Stomach (tissue), 19 donors: ENCODE measurements at places on chromosomes 4 and X.
A peak's percentile ranks its signal among the peaks of the same experiment; 100 is the strongest.

- DNase-seq, result no peak
These were observed 189.8 kb upstream of the PPP1R2C start for GRCh38 chrX:42967681-42968300.

DNA sequence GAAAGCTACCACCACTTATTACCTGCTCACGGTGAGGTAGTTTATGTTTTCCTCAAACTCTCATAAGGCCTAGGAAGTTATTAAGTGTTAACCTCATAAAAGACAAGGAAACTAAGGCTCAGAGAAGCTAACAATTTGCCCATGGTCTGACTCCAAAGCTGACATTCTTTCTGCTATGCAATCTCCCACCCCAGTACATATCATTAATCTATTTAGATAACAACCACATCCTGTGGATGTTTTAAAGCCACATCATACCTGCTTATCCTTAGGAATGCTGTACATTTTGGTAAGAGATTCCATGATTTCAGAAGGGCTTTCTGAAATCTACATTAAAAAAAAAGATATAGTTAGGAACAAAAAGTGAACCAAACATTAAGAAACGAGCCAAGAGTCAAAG lies 55.4 kb downstream of the HUWE1 start:
- DNase-seq, result no peak

DNA sequence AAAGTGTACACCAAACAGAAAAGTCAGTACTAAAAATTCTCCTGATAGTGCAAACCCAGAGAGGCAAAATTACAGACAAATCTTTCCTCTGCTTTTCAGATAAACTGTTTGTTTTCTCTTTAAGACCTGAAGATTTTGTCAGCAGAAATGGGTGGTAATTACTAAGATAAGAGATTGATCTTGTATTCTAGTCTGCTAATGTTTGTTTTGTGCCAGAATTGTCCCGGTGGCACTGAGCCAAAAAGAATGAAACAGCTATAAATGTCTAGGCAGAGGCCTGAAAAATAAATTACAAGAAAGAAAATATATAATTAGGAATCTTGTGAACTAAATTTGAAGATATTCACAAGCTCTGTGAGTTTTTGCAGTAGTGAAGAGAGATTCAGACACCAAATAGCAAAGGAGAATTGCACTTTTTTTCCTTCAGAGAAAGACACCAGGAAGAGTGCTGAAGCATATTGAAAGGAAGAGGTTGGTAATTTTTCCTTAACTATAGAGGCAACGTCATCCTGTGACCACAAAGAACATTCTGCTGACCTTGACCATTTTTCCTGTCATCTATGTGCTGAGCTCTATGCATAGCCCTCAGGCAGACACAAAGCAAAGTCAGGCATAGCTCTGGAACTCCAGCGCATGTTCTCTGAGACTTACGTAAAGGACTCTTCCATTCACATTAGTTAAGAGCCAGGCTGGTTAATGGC lies 314.5 kb upstream of the RASGEF1B start:
- DNase-seq, result peak; percentile 58

DNA sequence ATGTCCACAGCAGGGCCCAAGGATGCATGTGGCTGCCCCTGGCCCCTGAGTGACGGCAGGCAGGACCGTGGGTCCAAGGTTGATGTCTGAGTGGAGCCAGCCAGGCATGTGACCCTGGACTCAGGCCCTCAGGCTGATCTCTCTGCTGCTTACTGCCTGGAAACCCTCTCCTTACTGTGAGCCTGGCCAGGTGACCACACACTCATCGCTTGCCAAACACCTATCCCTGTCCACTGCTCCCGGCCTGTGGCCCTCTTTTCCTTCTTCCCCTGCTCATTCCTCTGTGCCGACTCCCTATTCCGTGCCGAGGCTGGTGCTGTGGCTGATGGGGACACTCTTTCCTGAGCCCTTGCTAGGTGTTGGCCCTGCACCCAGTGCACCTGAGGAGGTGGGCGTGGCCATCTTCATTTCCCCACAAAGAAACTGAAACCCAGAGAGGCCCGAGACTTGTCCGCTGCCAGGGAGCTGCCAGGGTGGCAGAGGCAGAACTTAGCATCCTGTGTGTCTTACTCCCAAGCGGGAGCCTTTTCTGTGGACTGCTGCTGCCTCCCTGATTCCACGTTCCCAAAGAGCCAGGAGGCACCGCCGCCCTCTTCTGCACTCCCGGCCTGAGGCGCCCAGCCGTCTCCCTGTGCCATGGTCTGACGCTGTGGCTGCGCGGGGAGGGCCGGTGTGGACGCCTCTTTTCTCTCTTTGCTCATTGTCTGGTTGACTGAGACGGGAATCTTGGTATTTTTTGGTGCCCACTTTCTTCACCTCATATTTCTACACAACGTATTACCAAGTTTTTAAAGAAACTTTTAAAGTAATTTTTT lies 11.2 kb upstream of the RNF4 start:
- DNase-seq, result no peak

DNA sequence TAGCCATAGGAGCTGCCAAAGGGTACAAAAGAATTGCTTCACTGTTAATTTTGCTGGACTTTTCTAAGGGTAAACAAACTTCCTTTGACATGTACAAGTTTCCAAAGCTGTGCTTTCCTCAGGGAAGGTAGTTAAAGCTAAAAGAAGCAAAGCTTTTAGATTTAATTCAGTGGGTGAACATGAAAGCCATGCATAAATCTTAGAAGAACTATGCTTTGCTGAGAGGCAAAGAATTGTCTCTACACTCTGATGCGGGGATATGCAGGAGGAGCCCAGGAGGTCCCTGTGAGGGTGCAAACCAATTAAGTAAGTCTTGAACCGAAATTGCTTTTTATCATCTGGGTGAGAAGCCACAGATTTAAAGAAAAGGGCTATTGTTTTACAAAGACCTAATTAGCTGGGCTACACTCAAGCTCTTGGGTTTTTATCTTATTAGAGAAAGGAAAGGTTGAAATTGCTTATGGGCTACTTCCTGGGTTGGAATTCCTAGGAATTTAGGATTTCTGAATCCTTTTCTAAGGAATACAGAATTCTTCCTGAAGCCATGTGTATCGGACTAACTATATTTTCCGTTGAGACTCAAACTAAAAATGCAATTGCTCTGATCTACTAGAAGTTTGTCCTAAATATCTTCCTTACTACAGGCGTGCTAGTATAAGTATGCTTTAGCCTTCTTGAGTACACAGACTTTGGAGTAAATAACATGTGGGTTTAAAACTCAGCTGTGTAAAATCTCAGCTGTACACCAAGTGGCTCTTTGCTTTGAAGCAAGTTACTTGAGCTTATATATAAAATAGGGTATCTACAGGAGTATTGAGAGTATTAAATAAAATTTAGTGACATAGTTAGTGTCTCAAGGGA lies 188.4 kb upstream of the ANK2 start:
- DNase-seq, result no peak

- DNase-seq, result no peak
These were observed 110.4 kb downstream of the AFF1 start for GRCh38 chr4:87045234-87045558.

DNA sequence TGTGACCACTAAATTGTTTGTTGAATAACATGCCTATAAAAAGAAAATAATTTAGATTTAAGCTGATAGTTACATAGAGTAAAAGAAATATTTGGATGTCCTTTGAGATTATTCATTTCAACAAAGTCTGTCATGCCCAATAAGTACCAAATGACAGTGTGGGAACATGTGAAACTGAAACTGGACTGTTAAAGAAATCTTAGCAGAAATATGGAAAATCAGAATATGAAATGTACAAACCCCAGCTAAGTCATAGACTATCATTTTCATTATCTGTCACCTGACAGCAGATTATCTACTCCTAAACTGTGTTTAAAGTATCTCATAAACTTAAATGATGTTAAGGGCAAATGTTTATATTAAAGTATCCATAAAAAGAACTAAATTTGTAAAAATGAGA lies 437.8 kb upstream of the FAM241A start:
- DNase-seq, result no peak

GRCh38 chr4:6165766-6166165 lies 34.6 kb downstream of the JAKMIP1 start:
- no peak for DNase-seq

DNA sequence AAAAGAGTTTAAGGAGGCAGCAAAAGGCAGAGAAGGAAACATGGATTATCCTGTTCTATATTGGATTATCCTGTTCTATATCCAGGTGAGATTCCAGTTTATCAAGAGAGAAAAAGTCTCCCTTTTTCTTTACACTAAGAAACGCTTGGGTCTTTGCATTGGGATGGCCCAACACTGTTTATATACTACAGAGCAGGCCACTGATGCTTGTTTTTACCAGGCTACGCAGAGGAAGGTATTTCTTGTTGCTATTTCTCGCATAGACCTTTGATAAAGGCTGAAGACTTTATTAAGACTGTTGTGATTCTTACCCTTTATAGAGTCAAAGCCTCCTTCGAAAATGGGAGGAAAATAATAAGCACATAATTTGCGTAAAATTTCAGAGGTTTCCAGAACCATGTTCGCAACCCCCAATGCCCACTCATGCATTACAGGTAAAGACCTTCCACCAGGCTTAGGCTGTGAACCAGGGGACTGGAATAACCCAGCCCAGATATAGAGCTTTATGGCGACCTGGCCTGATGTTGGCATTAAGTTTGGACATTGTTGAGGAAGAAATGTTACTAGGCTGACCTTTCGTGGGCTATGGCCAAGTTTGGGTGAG lies 218.3 kb downstream of the PTTG2 start:
- DNase-seq, result no peak

GRCh38 chr4:186685767-186686183 lies 37.9 kb downstream of the FAT1 start:
- no peak for DNase-seq

GRCh38 chr4:115453416-115453815 lies 340.0 kb upstream of the NDST4 start:
- no peak for DNase-seq

DNA sequence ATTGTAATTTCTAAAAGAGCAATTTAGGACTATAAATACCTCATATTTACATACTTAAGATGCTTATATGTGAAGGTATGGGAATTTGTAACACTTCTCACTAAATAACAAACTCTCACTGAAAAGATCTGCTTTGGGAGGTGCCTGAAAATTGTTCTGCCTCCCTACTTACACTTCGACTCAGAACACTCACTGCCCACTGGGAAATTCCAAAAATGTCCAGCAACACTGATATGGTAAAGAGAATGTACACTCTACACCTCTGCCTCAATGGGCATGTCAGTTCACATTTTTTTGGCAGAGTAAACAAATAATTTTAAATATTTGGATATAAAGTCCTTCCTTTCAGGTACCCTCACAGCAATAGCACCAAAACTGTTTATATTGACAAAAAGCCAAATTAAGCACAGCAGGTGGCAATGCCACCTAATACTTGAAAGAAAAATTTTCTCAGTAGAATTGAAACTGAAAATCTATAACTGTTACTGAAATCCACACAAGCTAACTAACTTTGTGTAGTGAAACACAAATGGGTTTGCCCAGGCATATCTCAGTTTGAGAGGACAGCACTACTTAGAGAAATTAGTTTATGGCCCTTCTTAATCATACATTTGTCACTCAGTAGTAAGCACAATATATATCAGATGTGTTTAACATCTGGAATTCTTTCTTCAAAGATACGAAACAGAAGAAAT lies 67.1 kb downstream of the PRDM5 start:
- DNase-seq, result no peak

DNA sequence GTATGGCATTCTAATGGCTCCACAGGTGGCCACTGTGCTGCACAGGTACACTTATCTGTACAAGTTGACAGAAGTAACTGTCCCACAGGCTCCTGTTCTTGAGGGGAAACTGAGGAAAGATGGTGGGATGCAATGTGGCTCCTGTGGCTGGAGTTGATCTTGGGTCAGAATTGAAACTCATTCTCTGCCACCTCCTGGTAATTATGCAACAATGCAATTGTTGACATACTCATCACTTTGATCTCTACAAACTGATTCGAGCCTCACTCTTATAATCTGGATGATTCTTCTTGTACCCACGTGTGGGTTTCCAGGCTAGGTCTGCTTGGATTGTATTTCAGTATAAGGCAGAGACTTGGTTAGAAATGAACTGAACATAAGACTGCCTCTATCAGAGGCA lies 148.8 kb downstream of the CCNG2 start:
- no peak for DNase-seq

DNA sequence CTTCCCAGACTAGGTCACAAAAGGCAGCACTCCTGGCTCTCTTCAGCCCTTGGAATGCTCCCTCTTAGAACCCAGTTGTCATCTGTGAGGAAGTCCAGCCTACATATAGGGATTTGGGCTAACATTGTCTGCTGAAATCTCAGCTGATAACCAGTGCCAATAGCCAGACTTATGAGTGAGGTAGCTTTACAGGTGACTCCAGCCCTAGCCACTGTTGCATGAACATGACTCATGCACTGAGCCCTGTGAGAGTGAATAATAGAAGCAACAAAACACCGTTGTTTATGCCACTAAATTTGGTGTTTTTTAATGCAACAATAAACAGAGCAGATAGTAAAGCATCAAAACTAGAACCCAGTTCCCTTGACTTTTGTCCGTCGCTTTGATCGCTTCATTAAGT lies 433.2 kb downstream of the STIM2 start:
- no peak for DNase-seq

GRCh38 chr4:93867416-93868001 lies 39.0 kb downstream of the ATOH1 start:
- DNase-seq, result no peak

DNA sequence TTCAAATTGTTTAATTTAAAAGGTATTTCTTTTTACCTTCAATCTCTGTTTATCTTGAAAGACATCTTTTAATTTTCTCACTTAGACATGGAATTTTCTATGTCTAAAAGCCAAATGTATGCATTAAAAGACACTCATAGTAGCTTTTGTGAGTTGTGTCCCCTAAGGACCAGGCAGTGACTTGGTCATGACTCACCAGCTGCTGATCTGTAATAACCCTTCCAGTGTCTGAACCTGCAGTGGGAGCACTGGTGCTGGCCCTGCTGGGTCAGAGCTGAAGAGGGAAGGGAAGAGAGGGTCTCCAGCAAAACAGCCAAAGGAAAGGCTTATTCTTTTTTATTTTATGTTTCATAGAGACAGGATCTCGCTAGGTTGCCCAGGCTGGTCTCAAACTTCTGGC lies 31.1 kb upstream of the SH3D19 start:
- DNase-seq, result no peak
